ENCODE measurements at places on chromosomes 5 and 9.
A peak's percentile ranks its signal among the peaks of the same experiment; 100 is the strongest.

DNA sequence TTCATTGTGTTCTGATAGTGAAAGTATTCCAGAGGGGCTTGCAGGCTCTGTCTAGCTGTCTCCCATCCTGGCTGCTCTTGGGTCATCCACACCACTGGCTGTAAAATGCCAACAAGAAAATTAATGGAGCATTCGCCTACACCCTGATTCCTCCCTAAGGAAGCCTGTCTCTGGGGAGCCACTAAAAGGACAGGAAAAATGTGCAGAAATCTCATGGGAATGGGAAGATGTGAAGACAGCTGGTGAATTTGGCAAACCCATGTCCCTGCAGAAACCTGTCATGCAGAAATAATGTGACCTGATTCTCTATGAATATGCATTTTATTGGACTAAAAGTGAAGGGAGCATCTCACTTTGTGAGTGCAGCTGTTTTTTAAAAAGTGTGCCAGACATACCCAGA is 265.6 kb downstream of the TUSC1 start:
- no peak for DNase-seq

DNA sequence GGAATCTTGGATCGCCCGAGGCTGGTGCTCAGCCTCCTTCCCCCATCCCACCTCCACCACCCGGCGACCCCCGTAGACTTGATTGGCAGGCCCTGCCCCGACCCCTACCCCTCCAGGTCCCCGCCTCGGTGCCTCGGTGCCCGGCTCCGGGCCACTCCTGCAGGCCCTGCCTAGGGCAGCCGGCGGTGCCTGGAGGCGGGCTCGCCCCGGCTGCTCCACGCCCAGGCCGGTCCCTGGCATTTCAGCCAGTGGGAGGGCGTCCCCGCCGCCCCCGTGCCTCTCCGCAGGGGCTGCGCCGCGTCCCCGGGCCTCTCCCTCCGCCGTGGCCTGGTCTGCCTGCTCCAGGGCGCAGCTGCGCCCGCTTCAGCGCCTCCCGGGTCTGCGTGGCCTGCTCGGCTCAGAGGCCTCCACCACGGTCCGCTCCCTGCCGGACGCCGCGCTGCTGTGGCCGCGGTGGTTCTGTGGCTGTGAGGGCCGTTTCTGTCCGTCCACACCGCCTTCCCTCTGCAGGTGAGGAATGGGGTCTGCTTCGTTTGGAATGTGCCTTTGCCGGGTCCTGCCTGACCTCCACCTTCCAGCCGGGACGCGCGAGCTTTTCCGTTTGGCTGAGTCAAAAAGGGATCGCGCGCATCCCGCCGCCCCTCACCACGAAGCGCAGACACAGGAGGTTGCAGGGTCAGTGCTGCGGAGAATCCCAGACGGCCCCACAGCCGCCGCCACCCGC is 48.3 kb upstream of the IRX4 start:
- DNase-seq, result no peak

DNA sequence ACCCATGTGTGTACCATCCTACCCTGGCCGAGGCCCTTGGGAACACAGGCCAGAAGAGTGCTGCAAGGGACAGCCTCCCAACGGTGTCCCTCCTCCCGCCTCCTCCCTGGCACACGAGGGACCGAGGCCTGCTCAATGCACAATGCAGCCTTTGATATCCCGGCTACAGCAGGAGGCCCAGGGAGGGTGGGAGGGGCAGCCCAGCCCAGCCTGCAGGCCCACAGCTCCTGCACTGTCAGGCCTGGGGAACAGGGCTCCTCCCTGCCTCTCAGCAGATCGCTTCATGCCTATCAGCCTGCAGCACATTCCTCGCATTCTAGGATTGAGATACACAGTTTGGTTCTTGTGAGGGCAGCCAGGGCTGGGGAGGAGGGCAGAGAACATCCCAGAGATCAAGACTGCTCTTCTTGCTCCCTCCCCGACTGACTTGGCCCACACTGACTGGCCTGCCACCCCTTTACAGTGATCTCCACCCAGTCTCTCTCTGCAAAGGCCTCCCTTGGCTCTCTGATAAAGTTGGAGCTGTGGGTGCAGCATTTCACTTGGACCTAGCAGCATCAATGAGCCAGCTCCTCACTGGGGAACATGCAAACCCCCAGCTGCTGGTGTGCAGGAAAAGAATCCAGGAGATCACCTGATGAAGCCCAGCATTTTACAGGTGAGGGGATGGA is at the start of gene SH3TC2:
Gene SH3TC2, minus strand, starts transcription at position 46 of the 671 bp plus-strand sequence. Its CDS starts 40 bp downstream, at position 6.
- DNase-seq, result no peak

DNA sequence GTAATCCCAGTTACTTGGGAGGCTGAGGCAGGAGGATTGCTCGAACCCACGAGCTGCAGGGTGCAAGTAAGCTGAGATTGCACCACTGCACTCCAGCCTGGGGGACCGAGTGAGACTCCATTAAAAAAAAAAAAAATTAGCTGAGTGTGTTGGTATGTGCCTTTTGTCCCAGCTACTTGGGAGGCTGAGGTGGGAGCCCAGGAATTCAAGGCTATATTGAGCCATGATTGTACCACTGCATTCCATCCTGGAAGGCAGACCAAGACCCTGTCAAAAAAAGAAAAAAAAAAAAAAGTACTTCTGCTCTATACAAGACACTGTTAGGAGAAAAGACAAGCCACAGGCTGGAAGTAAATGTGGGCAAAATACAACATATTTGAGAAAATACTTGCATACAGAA is 68.5 kb upstream of the FBXW11 start:
- DNase-seq, result no peak

DNA sequence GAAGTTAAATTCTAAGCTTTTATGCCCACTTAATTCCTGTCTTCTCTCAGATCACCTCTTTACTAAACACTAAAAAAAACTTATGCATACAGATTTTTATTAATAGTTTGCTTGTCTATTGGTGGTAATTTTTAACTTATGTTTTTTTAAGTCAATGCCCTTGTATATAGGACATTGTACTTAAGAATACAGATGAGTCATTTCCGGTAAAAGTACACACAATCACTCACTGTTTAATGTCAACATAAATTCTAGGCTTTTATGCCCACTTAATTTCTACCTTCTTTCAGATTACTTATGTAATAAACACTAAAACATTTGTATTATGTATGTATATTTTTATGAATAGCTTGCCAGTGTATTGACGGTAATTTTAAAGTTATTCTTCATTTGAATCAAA is 872.8 kb upstream of the CDH9 start:
- no peak for DNase-seq

- DNase-seq, result peak; percentile 47
These were observed 12.9 kb downstream of the TCF7 start for GRCh38 chr5:134127376-134127861.

DNA sequence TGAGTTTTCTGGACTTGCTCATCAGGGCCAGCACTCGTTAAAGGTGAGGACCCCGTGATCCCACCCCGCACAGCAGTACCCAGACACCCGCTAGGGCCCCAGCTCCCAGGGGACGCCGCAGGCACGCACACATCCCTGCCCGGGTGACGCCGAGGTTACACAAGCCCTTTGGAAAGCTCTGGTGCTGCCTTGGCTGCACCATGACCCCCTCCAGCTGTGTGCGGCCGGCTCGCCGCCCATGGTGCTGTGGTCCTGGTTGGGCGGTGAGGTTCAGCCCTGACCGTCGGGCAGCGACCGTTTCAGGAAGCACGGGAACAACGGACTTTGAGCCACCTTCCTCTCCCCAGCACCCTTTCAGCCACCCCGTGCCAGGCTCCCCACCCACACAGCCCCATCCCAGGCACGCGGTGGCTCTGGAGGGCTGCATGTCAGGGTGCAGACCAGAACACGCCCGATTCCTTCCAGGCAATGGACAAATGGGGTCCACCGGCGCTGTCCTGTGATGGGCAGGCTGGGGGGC is 7.5 kb upstream of the SLC12A7 start:
- DNase-seq, result no peak

- no peak for DNase-seq
These were observed 8.6 kb downstream of the SLC2A8 start for GRCh38 chr9:127405344-127406125.

GRCh38 chr9:2676466-2676865 is 40.8 kb upstream of the KCNV2 start:
- no peak for DNase-seq

DNA sequence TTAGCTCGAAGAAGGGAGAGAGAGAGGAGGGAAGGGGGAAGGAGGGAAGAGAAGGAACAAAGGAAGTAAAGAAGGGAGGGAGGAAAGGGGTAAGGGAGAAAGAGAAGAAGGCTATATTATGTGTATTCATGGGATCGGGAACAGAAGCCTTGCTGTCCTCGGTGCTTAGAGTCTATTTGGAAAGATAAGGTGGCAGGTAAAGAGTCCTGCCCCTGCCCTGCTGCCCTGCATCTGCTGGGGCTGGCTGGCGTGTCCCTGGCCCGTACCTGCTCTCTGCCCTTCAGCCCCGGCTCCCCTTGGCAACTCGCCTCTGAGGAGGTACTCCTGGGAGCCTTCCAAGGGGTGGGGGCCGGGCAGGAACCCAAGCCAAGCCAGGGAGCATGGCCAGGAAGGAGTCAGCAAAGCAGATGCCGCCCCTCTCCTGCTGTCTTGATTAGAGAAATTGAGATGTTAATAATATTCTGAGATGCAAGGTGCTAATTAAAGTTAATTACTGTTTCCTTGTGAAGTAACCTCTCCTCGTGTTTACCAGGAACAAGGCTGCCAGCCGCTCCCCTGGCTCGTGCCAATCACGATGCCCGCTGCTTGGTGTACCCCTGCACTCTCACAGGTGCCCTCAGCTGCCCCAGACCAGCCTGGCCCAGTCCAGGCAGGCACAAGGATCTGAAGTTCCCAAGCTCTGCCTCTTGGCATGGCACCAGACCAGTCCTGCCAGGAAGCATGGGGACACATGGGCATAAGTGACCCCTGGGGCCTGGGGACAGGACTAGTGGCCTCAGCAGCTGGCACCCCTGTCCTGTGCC is 36.6 kb downstream of the PCDH1 start:
- no peak for DNase-seq

DNA sequence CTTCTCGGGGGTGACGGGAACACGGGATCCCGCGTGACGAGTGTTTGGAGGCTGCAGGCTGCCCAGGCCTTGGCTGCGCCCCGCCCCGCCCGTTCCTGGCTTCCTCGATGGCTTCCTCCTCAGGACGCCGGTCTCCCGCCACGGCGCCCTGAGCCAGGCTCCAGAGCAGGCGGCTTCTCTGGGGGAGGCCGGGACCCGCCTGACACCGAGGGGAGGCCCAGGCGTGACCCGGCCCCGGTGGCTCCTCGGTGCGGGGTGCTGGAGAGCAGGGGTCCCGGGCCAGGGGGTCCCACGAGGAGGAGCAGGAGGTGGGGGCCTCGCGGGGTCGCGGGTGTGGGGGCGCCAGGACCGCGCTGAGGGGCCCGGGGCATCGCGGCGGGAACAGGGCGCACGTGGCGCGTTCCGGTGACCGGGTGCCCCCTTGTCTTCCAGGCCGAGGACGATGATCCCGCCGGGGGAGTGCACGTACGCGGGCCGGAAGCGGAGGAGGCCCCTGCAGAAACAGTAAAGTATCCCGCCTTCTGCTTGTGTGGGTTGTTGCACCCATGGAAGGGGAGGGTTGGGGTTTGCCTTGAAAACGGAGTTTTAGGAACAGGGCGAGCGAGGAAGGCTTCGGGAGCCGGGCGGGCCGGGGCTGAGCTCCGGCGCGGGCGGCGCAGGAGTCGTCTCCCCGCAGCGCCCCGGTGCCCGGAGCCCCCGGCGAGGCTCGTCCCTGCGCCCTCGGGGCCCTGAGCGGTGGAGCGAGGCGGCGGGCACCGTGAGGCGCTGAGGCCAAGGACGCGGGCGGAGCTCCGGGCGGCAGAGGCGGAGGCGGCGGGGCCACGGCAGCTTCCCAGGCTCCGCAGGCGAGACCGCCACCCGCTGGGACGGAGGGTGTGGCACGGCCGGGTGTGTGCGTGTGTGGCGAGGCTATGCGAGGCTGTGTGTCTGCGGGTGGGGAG is 22.2 kb downstream of the AHRR start:
- DNase-seq, result peak; percentile 76

- no peak for DNase-seq
These were observed 59.3 kb downstream of the RETREG1 start for GRCh38 chr5:16557477-16557876.

DNA sequence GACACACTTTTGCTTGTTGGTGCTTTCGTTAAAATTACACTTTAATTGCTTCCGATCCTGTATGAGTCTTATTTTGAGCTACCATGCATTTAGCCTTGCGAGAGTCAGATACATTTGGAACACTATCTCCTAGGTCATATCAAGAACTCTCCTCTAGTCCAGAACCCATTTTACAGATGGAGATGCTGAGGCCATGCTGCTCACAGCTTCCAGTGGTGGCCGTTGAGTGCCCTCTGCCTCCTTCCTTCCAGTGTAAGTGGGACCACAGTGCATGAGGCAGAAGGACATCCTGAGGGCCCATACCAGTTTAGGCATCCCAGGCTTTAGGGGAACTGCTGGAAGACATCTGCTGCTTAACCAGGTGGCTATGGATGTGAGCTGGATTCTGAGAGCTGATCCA is 6.9 kb downstream of the CCNI2 start:
- DNase-seq, result no peak

DNA sequence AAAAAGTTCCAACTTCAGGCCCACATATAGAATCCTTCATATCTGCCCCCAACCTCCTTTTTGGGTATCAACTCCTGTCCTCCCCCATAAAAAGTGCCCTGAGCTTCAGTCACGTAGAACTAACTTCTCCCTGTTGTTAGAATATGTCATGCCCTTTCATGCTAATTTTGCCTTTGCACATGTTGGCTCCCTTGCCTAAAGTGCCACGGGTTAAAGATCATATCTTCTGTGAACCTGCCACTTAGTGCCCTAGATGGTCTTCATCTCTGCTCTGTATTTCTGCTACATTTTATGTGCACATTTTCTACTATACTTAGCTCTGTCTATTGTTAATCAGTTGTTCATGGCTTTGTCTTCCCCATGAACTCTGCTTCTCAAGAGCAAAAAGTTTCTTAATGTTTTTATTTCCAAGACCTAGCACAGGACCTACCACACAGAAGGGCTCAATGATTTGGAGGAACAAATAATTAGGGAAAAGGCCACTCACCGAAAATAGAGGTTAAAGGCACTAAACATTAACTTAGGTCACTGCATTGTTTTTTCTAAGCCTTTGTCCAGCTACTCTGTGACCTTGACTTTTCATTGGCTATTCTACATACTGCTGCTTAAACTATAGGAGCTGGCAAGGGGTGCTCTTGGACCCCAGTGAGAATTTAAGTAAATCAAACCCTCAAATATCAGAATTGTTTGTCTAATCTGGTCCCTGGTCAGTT is 94.3 kb downstream of the ARSB start:
- no peak for DNase-seq

DNA sequence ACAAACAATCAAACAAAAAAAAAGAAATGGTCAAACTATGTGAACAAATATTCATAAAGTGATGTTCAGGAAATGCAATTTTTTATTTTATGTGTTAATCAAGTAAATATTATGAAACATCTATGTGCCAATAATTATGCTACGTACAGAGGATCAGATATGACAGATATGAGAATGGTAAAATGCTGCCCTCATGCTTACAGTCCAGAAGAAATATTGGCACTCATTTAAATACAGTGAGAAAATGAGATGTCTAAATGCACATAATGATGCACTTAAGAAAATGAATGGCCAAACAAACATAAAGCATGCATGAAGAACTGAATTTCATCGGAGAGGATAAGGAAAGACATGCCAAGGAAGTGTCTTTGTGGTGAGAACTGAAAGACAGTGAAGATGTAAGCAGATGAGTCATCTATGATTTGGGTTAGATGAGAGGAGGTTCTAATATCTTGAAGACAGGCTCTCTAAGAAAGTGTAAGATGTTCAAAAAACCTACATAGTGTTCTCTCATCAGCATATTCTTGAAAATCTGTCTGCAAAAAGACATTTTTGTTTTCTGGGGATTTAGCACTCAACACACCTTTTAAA is 1231.1 kb upstream of the ACO1 start:
- no peak for DNase-seq
